ENCODE measurements at places on chromosomes 12 and 14. TPM values are rescaled to one million over a fixed set of nuclear protein-coding genes. Genes with fewer than 3 reads are reported as not detected.

The KRT78 gene
- total RNA-seq = not detected

The C12orf56 gene
- not detected for total RNA-seq

The OR6C2 gene
- total RNA-seq = not detected

GRCh38 chr14:77014004-77014604, 14.4 kb downstream of the IRF2BPL start:
- no peak for DNase-seq

GRCh38 chr14:93855737-93856136, 67.5 kb upstream of the PRIMA1 start:
- no peak for DNase-seq

- DNase-seq = no peak
Measured at GRCh38 chr12:71746974-71747611, 7.6 kb upstream of the RAB21 start.

DNA sequence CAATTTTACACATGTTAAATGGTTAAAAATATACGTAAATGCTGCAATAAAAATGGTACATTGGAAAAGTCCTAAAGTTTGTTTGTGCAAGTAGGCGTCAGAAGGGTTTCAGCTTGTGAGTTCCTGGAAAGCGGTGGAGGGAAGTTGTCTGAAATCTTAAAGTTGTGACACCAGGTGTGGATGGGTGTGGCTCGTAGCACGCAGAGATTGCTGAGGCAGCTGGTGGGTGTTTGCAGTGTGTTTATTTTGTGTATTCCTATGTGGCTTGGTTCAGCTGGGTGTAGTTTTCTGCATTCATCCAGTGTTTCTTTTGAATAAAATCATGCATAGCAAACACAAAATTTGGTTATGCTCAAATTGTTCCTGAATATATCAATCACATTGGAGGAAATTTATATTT, 136.8 kb upstream of the TBX3 start:
- DNase-seq = no peak

DNA sequence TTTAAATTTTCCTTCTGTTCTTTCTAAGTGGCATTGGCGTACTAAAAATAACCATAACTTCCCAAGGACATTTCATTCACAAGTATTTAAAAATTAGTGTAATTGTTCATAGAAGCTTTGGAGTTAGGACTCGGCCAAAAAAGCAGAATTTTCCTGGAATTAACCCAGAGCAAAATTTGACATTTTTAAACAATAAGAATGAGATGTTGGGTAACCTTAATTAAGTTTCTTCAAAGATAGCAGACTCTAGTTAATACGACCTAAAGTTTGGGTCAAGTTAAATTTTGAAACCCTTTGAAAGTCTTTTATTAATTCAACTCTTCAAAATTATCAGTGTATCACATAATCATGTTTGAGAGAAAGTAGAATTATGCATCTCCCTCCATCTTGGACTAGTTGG, 118.3 kb downstream of the AKAP6 start:
- no peak for DNase-seq
